ENCODE measurements at places on chromosomes 16 and 17.

DNA sequence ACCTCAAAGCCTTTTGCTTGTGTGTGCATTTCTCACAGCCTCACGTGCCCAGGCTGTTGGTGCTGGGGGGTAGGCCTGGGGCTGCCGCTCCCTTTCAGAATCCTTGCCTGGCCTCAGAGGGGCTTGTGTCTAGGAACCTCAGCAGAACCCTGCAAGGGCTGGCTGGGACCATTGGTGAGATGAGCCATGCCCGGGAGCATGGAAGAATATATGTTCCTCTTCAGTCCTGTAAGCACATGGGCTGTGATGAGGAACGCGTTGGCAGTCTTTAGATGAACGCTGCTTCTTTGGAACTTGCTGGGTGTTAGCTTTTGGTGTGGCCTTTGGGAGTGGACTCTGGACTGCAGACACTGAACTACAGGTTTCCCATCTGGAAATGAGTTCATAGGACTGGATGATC, 32.0 kb upstream of the SLC5A10 start:
- no peak for DNase-seq

- DNase-seq, result no peak
Observed at GRCh38 chr17:16415031-16415924, at the start of gene TRPV2. TSS of gene TRPV2 (plus strand) at chr17:16415571. CDS start at chr17:16417669, 2,098 bp downstream.

DNA sequence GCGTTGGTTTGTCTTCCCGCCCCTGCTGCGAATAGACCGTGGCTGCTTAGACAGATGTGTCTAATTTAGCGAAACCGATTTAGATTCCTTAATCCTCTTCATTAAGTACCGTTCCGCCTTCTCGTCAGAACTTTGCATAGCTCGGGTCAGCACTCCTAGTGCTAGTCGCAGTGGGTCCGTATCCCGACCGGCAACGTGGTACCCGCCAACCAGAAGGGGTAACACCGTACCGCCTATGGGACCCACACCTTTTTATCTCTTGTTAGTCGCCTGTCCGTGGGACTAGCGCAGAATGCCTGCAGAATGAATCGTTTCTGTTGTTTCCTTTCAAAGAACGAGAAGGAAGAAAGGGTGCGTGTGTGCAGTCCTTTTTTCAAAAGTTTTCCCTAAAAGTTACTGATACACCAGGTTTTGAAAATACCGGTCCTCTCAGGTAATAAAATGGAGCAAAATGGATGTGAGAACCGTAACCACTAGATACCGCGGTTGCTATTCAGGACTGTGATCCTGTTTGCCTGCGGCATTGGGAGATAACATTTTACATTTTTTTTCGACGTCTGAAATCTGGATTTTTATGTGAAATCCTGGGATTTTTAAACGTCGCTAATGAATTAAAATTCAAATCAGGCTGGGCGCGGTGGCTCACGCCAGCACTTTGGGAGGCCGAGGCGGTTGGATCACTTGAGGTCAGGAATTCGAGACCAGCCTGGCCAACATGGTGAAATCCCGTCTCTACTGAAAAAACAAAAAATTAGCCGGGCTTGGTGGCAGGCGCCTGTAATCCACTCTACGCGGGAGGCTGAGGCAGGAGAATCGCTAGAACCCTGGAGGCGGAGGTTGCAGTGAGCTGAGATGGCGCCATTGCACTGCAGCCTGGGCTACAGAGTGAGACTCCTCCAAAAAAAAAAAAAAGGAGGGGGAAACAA, 998 bp upstream of the SRSF1 start:
- DNase-seq, result no peak

DNA sequence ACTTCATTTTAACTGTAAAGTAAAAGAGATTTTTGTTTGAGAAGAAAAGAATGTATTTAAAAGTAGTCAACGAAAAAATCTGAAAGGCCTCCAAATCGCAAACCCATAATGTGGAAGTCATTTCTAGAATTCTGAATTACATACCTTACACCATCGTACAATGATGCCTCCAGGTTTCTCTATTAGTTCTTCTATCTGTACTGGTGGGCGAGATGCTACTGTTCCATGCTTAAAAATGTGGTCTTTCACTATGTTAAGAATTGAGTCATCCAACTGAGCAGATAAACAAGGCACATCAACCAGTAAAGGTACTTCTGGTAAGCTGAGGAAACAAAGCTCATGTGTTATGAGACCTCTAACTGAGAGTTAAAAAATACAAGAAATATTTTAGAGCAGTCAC, 28.5 kb downstream of the CRLF3 start:
- DNase-seq, result no peak

GRCh38 chr16:2964475-2965336, 631 bp downstream of the KREMEN2 start:
- no peak for DNase-seq

DNA sequence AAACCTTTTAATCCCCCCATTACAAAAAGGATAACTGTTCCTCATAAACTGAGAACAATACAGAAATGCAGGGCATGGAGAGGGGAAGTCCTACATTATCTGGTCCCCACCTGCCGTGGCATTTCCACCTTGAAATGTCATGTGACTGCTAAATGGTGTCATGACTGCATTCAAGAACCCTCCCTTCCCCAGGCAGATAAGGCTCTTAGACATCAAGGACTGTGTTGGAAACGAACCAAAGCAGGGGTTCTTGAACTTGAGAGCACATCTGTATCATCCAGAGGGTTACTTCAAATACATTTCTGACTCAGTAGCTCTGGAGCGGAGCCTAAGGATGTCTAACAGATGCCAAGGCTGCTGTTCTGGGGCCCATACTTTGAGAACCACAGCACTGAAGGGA, 18.4 kb downstream of the CMTM3 start:
- DNase-seq, result no peak

GRCh38 chr16:28845761-28846079, 428 bp downstream of the TUFM start:
- no peak for DNase-seq

DNA sequence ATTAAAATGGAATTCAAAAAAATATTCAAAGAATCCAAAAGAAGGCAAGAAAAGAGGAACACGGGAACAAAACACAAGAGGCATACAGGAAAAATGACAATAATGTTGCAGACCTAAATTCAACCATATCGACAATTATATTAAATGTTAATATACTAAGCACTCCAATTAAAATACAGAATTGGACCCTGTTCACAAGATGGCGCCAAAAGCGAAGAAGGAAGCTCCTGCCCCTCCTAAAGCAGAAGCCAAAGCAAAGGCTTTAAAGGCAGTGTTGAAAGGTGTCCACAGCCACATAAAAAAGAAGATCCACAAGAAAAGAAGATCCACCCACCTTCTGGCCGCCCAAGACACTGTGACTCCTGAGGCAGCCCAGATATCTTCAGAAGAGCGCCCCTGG, 6.3 kb upstream of the XAF1 start:
- no peak for DNase-seq

DNA sequence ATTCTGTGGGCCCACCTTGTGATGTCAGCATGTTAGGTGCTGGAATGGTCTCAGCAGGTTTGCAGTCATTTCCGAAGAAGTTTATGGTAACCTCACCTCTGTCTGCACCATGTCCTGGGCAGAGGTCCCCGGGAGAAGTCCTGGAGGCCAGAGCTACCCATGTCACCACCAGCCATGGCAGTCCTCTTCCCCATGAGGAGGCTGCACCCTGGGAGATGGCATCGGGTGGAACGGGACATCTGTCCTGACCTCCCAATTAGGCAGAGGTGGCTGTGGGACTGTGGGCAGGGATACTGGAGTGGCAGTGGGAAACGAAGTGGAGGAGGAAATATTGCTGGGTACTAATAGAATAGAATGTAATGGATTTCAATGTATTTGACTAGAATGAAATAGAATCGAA, 511.8 kb upstream of the WSB1 start:
- DNase-seq, result no peak

DNA sequence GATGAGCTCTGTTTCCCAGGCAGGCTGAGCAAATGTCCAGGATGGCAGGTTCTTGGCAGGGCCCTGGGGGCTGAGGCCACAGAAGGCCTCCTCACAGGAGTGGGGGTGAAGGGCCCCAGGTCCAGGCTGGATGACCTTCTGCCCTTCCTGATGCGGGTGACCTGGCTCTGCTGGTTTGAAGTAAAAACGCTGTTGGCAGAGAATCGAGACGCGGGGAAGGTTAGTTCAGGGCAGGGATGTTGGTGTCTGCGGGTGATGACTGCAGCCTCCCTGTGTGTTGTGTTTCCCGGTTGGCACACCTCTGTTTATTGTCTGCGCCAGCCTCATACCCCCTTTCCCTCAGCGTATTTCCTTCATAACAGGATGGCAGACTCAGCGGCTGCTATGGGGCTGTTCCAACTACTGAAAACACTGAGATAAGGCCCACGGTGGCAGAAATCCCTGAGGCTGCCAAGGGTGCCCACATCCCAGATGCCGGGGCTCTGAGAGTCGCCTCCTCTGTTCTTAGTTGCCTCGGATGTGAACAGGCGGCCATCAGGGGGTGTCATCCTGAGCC, 104.6 kb downstream of the METRNL start:
- DNase-seq, result no peak

GRCh38 chr17:42309986-42310786, 21.9 kb downstream of the STAT5A start:
- no peak for DNase-seq

- DNase-seq, result no peak
Observed at GRCh38 chr17:43809121-43809520, 23.8 kb downstream of the MPP3 start.

DNA sequence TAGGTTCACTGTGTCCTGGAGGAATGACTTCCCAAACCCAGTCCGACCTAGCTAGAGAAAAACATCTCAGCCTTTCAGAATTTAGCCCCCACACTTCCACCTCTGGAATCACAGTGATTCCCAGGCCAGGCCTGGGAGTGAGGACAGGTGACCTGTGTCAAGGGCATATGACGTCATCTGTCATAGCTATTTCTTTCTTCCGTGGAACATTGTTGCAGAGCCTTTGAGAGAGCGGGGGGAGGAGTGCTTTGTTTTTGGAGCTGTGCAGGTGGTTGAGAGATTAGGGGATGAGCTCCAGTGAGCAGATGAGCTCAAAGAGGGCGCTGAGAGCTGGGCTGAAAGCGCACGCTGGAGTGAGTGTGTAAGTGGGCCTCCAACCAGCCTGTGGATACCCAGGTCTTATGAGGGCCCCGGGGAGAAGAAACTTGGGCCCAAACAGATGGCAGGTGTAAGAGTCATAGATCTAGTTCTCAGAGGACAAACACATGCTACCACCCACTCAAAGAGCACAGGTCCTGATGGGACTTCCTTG, 344.8 kb downstream of the SNX29 start:
- no peak for DNase-seq

DNA sequence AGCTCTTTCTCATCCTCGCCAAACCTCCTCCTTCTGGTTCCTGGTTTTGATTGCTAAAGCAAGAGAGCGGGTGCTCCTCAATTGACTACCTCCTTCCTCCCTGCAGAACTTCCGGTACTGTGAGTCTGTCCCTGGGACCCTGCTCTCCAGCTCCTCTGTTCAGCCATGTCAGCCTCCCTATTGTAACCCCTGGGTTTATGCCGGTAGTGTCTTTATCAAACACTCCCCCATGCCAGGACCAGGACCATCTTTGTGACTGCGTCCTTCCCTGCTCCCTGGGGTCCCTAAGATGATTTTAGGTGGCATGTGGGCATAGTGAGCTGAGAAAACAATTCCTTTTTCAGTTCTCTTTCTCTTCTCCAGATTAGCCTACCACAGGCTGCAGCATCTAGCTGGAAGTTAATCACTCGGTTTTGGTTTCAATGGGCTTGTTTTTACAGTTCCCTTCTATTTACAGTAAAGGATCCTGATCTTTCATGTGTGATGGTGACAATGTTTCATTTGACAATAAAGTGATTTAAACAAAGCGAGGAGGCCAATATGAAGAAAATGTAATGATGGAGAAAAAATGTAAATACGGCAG, 27.7 kb upstream of the IL21R start:
- DNase-seq, result no peak

DNA sequence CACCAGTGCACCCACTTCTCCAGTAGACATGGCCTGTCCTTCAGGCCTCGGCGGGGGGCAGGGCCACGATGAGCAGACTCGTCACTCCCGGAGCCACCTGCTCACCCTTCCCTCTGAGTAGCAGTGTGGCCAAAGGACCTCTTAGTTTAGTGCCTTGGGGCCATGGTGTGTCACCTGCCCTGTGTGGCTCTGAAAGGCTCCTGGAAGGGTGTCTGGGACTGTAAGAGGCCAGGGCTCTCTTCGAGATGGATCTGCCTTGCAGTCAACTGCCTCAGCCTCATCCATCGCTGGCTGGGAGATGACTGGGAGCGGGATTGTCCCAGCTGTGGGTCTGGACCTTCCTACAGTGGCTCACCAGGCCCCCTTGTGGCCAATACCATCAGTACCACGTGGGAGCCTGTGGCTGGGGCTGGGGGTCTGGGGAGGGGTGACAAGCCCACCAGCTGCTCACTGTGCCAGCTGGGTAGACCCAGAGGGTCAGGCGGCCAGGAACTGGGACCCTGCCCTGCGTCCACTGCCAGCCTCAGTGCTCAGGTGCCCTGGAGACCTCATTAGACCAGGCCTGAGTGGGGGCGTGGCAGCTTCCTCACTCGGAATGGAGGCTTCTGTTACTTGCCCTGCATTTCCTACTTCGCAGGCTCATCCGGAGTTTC, 133.4 kb downstream of the OR1D5 start:
- DNase-seq, result no peak

DNA sequence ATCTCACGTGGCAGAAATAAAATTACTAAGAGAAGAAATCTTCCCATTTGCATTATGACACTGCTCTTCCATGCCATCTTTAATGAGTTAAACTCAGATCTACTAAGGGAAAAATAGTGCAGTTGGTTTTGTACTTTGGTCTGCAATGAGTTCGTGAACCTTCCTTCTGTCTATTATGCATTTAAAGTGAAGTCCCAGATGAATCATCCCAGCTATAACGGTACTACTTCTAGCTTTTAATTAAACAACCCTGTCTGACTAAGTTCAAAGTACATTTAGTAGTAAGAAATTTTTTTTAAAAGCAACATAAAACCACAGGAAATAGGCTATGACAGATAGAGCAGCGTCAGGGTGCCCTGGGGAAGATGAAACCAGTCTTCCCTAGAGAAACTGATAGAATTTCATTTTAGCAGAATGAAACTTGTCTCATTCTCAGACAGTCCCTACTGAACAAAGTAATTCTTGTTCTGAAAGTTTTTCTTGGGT, 1.8 kb downstream of the TMIGD1 start:
- no peak for DNase-seq

- DNase-seq, result peak; percentile 53
Observed at GRCh38 chr17:31524926-31525800, 133.7 kb downstream of the RAB11FIP4 start.

GRCh38 chr17:36992701-36993100, 43.9 kb downstream of the AATF start:
- DNase-seq, result no peak

- DNase-seq, result no peak
Observed at GRCh38 chr17:45291171-45291805, 25.5 kb downstream of the MAP3K14 start.

GRCh38 chr17:58320570-58321323, 7.8 kb downstream of the TSPOAP1 start:
- no peak for DNase-seq

GRCh38 chr17:72943826-72944689, 148.4 kb downstream of the SLC39A11 start:
- DNase-seq, result no peak

GRCh38 chr16:12497526-12497925, 306.2 kb downstream of the CPPED1 start:
- no peak for DNase-seq

Data from nucleus accumbens (tissue), 56 donors.